ENCODE measurements at places on chromosomes 3 and 15.

GRCh38 chr3:119659606-119660291 is 640 bp downstream of the POPDC2 start:
- DNase-seq: peak; percentile 79

GRCh38 chr3:30042916-30043555 is 563.4 kb upstream of the TGFBR2 start:
- DNase-seq: no peak

DNA sequence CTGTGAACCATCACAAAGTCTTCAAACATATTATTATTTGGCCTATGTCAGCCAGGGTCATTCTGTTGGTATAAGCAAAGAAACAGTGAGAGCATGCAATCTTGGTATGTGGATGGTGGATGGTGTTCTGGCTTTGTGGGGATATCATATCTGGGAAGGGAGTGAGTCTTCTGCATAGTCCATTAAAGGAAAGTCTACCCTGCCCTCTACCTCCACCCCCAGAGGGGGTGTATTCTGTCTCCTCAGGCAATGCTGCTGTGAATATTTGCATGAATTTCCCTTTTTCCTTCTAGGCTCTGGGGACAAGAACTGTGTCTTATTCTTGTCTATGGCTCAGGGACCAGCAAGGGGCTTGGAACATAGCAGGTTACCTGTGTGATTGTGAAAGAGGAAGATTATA is 495.8 kb downstream of the PDCD6IP start:
- no peak for DNase-seq

DNA sequence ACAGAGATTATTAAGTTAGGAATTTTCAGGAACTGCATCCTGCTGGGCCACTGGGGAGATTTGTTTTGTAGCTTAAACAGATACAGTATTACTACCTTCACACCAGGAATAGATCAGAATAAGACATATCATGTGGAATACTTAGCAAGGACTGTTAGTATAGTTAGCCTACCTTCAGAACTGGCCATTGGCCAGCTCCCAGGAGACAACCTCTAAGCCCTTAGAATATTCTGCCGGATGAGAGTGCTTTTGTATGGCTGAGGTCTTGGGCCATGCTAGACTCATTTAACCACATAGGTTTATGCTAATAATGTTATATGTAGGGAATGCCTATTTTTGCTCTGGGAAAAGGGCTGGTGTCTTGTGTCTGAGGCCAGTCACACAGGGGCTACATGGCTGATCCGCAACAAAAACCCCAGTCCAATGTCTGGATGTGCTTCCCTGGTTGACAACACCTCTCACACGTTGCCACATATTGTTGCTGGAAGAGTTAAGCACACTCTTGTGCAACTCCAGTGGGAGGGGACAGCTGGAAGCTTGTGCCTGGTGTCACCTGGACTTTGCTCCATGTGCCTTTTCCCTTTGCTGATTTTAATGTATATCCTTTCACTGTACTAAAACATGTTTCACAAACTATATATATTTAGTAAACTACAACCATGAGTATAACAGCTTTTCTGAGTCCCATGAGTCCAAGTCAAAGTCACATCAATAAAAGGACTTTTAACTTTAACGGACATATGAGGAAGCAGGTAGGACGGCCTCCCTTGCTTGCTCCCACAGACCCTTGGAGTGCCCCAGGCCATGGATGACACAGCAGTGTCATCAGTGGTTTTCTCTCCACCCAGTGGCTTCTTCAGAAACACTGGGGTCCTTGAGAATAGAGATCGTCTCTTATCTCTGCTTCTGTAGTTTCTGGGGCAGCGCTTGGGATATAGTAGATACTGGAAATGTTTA is 118.0 kb upstream of the C3orf80 start:
- no peak for DNase-seq

GRCh38 chr15:75646944-75647364 is 758 bp upstream of the SNX33 start:
- no peak for DNase-seq

GRCh38 chr3:39705351-39705900 is 104.0 kb upstream of the MYRIP start:
- no peak for DNase-seq

- DNase-seq: no peak
These were observed 600.8 kb downstream of the IGSF11 start for GRCh38 chr3:118433825-118434224.

DNA sequence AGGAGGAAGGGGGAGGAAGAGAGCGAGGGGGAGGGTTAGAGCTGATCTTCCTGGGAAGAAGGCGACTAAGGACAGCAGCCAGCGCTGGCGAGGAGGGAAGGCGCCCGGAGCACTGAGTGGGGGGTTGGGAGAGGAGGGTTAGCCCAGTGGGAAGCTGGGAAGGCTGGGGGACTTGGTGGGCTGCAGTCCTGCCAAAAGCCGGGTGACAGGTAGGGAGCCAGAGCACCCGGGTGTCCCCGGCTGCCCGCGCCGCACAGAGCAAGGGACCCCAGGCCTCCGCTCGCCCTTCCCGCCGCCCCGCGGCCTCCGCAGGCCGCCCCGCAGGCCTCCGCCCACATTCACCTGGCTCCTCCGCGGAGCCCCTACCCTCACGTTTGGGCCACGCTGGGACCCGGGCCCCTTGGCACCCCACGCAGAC is 448 bp downstream of the SLC12A8 start:
- DNase-seq: no peak

DNA sequence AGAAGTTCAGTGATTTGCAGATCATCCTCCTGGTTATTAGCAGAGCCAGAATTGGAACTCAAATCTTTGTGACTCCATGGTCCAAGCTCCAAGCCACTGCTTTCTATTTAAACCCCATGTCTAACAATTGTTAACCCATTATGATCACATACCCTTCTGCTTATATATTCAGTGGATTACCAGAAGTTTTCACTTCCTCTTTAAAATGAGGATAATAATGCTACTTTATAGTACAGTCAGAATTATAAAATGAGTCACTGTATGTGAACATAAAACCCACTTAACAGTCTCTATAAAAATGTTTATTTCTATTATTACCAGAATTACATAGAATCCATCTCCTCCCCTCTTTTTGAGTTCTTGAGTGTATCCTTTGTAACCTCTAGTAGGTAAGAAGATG is 550.7 kb upstream of the DPPA4 start:
- no peak for DNase-seq

DNA sequence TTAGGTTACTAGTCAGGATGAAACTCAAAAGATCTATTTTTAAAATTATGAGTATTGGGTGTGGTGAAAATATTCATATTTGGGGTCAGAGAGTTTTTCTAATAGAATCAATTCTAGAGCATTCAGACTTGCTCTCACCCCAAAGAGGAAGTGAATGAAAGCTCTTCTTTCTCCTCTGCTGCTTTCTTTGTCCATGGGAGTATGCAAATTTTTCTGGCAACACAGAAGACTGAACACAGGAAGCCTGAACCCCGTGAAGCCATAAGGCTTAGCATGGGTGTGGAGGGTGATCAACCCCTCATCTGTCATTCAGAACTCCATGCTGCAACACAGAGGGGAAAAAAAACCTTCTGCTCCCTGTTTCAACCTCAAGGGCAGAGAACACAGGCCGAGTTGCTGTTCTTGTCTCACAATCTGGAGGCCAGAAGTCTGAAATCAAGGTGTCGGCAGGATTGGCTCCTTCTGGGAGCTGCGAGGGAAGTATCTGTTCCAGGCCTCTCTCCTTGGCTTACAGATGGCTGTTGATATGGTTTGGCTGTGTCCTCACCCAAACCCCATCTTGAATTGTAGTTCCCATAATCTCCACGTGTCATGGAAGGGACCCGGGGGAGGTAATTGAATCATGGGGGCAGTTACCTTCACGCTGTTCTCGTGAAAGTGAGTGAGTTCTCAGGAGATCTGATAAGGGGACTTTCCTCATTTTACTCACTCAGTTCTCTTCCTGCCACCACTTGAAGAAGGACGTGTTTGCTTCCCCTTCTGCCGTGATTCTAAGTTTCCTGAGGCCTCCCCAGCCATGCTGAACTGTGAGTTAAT is 33.7 kb upstream of the CD47 start:
- peak; percentile 93 for DNase-seq

GRCh38 chr15:39030291-39031070 is 465.9 kb upstream of the RASGRP1 start:
- no peak for DNase-seq

DNA sequence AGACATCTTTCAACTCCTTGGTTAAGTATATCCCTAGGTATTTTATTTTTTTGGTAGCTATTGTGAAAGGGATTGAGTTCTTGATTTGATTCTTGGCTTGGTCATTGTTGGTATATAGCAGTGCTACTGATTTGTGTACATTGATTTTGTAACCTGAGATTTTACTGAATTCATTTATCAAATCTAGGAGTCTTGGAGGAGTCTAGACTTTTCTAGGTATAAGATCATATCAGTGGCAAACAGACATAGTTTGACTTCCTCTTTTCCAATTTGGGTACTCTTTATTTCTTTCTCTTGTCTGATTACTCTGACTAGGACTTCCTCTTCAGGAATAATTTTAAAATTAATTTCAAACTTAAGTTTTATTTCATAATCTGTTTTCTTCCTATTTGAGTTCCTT is 125.2 kb downstream of the OCA2 start:
- no peak for DNase-seq

DNA sequence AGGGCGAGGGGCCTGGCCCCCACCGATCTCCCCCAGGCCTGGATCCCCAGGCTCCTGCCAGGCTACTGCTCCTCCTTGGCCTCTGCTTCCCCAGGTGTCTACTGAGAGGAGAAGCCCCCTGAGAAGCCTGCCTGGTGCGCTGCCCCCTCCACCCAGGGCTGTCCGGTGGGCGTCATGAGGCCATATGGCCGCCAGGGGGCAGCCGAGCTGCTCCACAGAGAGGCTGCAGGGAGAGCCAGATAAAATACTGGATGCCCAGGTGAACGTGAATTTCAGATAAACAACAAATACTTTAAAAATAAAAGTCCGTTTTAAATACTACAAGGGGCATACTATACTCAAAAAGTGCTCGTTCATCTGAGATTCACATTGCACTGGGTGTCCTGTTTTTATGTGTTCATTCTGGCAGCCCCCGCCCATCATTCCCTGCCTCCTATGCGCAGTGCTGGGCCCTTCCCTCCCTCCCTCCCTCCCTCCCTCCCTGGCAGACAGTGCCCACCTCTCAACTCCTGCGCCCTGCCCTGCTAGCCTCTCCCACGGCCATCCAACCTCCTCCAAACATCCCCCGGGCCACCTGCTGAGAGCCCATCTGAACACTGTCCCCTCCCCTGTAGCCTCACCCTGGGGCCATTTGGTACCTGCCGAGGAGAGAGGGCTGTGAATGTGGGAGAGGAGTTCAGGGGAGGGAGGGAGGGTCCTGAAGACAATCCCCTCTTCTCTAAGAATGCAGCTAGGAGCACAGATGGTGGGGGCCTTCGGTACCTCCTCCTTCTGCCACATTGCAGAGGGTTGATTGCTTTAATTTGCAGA is 29.6 kb downstream of the PSTPIP1 start:
- peak; percentile 52 for DNase-seq

DNA sequence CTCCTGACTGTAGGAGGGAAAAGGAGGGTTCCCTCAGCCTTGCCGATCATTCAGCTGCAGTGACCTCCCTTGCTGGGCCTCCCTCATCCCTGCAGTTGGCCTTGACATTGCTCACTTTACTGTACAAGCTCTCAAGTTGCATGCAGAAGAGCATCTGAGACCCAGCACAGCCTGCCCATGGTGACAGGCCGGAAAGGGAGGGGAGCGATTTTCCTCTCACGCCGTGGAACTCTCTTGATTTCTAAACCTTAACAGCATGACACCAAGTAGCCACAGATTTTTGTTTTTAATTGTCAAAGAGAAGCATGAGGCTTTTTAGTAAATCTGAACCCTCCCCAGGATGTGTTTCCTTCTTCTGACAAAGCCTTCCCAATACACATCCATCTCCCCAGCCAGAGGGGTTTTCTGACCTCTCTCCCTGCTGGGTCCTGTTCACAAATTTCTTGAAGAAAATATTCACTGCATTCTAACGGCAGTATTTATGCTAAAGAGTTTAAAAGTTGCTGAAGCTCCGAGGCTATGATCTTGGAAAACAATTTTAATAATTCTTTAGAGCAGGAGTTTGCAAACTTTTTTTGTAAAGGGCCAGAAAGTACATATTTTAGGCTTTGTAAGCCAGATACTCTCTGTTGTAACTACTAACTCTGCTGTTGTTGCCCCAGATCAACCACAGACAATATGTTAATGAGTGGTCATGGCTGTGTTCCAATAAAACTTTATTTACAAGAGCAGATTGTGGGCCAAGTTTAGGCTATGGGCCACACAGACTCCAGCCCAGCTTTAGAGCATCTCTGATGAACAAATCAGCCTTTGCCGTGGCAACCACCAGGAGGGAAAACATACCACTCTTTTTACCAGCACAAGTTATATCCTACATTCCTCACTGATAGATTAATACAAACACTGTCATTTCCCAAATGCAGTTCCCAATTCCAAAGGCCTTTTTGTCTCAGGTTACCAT is 34.8 kb downstream of the LMCD1 start:
- no peak for DNase-seq

GRCh38 chr3:69012800-69013252 is 658 bp downstream of the EOGT start:
- peak; percentile 58 for DNase-seq

GRCh38 chr3:41608347-41608746 is 353.6 kb downstream of the ULK4 start:
- DNase-seq: no peak

DNA sequence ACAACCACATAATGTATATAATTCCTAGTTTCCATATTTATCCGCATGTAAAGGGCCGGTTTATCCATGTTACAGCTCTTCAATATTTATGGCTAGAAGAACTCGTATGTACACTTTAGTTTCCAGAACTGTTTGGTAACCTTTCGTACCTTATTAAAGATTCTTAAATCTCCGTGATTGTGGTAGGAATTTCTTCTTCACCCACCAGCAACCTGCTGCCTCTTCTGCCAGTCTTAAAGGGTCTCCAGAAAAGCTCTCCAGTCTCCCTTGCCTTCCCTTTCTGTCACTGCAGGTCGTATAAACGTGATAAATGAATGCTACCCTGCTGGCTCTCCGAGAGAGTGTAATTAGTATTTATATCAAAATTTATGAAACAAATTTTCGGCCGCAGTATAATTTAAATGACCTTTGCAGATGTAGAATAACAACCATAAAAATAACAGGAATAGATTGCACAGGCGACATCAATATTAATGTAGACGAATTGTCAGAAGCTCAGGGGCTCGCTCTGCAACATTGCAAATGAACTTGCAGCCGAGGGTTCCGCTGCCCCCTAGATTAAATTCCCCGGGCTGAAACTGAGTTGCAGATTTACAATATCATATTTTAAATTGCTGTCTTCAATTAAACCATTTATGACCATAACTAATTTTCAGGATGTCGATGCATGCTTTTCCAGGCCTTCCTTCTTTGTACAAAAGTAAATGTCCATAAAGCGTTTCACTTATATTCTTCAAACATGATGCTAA is 5.4 kb downstream of the ZIC1 start:
- no peak for DNase-seq

- DNase-seq: peak; percentile 78
These were observed at the start of the genes PEX11A and WDR93 for GRCh38 chr15:89690276-89691218. Gene PEX11A, minus strand, starts transcription at chr15:89690754. Its CDS starts 122 bp downstream, at chr15:89690632. Gene WDR93, plus strand, starts transcription at chr15:89690811. Its CDS starts 10,936 bp downstream, at chr15:89701747.
